ENCODE measurements at places on chromosomes 3 and 15.

DNA sequence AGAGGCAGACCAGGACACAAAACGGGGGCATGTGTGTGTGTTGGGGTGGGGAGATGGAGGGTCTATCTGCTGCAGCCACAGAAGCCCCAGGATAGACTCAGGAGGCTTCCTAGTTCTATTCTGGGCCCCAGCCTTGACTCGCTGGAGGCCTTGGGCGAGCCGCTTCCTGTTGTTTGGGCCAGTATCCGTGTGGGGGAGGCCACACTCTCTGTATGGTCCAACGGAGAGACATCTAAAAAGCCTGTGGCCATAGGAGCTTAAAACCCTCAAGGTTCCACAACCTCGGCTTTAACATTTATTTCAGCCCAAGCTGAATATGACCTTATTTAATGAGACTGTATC is 32.8 kb downstream of the POC1A start:
- no peak for DNase-seq

DNA sequence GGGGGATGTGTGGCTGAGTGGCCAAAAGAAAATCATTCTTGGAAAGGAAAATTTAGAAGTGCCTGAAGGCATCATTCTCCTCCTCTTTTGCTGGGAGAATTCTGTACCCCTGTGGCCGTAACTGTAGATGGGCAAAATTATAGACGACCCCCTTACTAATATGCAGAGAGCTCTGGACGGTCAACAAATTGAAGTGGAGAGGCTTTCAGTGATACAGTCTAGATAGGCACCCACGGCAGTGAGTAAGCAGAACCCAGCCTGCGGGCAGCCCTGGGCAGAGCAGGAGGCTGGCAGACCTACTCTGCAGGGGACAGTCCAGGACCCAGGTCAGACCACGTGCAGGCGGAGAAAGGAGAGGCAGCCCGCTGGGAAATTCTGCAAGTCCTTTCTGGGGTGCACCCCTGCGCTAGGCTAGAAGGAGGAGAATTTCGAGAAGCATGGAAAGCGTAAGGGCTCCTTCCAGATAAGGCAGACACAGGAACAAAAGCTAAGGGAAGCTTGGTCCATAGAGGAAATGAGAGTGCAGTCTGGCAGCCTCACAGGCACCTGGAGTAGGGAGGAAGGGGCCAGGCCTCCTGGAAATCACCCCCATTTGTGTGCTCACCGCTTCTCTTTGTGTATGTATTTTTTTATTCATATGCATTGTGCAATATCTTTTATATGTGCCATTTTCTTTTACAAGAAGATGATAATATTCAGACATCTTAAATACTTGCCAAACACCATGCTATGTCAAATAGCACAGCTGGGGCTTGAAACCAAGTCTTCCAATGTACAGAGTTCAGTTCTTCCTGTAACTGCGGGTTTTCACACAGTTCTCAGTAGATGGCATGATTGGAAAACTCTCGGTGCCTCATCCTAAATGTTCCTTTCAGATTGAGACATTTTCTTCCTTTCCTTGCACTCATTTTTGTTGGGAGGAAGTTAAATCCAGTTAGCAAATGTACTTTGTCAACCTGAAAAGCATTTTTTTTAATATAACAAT is 40.2 kb downstream of the LRRK1 start:
- no peak for DNase-seq

DNA sequence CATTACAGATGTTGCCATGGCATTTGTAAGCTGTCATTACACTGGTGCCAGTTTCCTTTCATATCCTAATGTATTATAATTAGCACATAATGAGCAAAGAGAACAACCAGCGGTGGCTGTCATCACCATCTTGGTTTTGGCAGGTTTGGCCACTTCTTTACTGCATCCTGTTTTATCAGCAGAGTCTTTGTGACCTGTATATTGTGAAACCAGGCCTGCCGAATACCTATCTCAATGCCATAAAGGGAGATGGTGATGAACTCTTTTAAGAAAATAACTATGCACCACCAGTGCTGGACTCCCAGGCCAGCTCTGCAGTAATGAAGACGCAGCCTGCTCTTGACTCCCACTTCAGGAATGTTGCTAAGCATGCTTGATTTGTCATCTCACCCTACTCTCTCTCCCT is 458.1 kb upstream of the NR2F2 start:
- peak; percentile 15 for DNase-seq

- peak; percentile 18 for DNase-seq
Observed at GRCh38 chr3:32240159-32240545, 1.7 kb downstream of the CMTM8 start.

DNA sequence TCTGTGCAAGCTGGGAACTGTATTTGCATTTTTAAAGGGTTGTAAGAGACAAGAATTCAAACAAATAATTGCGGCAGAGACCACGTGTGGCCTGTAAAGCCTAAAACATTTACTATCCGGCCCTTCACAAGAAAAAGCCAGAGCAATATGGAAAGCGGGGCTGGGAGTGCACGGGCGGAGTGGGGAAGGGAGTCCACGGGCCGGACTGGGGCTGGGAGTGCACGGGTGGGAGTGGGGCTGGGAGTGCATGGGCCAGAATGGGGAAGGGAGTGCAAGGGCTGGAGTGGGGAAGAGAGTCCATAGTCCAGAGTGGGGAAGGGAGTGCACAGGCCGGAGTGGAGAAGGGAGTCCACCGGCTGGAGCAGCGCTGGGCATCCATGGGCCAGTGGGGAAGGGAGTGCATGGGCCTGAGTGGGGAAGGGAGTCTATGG is 41.2 kb downstream of the KLF15 start:
- no peak for DNase-seq

- no peak for DNase-seq
Observed at GRCh38 chr3:197376735-197377555, 78.5 kb upstream of the DLG1 start.

DNA sequence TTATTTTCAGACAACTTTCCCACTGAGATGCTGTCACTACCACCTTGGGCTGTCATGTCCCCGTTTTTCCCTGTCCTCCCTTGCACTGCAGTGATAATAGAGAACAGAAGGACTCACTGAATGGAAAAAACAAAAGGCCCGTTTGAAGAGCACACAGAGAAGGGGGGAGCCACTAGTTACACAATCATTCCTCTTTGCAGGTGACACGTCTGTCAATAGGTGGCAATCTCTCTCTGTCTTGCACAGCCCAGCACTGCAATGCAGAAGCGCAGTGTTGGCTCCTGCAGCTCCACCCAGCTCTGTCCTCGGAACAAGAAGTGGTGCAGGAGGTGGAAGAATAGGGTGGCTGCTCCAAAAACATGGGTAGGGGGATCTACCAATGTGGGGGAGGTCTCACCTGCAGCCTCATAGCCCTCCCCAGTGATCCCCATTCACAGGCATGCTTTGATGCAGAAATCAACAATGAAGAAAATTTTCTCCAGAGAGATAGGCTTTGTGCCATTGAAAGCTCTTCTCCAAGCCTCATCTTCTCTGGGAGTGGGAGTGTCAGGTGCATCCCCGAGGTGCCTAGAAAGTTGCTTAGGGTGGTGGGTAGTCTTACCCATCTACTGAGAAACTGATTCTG is 31.8 kb downstream of the FSTL1 start:
- DNase-seq: peak; percentile 71
